ENCODE measurements at places on chromosomes 4 and X.

GRCh38 chr4:15198070-15198727 is 195.9 kb downstream of the CPEB2 start:
- no peak for DNase-seq

- no peak for DNase-seq
These were observed 385.2 kb downstream of the GASK1B start for GRCh38 chr4:157787618-157788017.

GRCh38 chr4:11801466-11802446 is 373.1 kb upstream of the HS3ST1 start:
- no peak for DNase-seq

DNA sequence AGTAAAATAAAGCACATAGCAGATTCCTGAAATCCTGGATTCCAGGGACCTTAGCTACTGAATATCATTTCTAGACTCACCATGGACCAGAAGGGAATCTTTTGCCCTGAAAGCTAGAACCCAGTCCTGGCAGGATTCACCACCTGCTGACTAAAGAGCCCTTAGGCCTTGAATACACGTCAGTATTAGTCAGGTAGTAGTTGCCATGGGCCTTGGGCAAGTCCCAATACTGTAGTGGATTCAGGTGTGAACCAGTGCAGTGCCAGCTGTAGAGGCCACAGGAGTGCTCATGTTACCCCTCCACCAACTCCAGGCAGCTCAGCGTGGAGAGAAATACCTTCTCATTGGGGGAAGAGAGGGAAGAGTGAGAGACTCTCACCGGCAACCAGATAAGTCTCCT is 64.1 kb upstream of the UBQLN2 start:
- no peak for DNase-seq

GRCh38 chr4:174418640-174419212 is 103.6 kb downstream of the HPGD start:
- no peak for DNase-seq
